ENCODE measurements at places on chromosomes 6 and 20.

DNA sequence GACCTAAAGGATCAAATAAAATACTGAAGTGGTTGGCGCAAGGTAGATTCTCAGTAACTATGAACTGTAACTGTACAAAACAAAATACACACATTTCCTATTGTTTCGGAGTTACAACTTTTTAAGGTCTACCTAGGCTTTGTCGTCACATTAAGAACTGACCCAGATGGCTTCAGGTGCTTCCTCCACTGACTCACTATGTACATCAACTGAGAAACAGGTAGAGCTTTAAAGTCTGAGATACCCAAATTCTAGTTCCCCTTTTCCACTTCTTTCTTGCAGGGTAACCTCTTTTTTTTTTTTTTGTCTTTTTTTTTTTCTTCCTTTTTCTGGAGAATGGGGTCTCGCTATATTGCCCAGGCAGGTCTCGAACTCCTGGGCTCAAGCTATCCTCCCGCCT, 5.5 kb downstream of the SNRPB start:
- no peak for DNase-seq

DNA sequence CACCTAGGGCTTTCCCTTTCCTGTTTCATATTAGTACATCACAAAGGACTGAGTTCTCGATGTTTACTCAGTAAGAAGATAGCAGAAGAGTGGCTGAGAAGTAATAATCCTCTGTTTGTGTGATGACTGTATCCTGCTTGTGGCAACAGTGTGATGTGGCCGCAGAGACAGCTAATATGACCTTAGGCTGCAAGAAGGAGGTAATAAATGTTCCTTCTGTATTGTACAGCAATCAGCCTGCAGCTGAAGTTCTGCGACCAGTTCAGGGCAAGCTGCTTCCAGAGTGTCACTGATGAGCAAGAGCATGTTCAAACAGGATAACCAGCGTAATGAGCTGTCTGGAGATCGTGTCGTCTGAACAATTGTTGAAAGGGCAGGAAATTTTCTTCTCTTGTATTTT, 70.9 kb downstream of the OPN5 start:
- no peak for DNase-seq

GRCh38 chr20:722822-723644, 45.3 kb downstream of the SLC52A3 start:
- DNase-seq: no peak

DNA sequence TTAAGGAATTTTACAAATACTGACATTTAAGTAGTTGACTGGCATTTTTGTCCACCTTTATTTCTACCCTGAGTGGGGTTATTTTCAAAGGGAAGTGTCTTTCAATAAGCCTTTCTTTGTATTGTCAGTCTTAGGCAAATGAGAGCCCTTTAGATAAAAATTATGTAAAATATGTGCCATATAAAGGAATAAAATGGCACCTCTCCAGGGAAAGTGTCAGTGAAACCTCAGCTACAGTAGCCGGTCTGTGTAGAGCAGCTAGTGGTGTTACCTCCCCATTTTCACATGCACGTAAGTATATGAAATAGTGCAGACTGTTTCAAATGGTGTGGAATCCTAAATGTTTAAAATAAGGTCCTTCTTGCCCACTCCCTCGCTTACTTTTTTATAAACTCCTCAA, 5.0 kb downstream of the FAM217B start:
- DNase-seq: no peak

DNA sequence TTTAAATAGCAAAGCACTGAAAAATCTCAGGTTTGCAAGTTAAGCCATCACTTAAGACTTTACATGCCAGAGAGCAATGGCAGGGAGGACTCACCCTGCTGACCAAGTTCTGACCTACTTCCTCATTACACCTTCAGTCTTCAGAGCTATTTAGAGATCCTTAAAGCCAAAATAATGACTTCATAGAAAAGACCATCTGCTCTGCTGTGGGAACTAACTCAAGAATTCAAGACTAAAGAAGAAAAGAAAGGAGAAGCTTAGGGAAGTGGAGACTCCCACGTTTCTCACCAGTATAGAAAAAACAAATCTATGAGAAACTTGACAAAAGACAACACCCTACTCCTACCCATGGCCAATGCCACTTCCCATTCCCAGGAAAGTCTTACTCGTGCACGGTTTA, 28.6 kb downstream of the XPO5 start:
- no peak for DNase-seq

DNA sequence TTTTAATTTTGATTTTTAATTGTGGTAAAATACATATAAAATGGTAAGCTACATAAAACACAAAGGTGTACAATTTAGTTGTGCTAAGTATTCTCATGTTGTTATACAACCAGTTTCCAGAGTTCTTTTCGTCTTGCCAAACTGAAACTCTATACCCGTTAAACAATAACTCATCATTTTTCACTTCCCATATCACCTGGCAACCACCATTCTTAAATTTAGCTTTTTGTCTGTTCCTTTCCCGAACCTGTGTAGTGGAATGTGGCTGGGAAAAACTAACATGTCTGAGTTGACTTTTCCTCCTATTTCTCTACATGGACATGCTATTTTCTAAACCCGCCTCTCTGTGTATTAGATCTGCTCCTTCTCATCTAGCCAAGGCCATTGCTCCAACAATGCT, 27.6 kb downstream of the RPRD1B start:
- no peak for DNase-seq

- no peak for DNase-seq
These were observed 266.3 kb downstream of the CDC5L start for GRCh38 chr6:44653761-44654218.

- DNase-seq: no peak
These were observed 106.8 kb upstream of the BEND6 start for GRCh38 chr6:56848105-56848504.

Data from fibroblast of mammary gland (primary cell).